Daoy (cell line): ENCODE measurements at places on chromosomes 1 and 21. TPM values are rescaled to one million over a fixed set of nuclear protein-coding genes. Genes with fewer than 3 reads are reported as not detected.

DNA sequence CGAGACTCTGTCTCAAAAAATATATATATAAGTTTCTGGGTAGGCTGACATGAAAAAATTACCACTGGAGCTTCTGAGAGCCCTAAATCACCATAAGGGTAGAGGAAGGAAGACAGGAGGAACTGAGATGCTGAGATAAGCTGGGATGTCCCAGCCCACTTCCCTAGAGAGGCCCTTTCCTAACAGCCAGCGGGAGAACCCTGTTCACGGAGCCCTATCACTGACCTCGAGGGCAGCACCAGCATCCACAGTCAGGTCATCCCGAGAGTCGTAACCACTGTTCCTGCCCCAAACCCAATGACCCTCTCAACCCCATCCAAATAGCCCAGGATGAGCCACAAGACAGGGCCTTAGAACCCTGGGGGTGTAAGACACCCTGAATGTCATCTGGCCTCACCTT is 77.5 kb downstream of the CD34 start:
- no peak for DNase-seq

GRCh38 chr1:160376525-160377131 is 9.8 kb downstream of the NHLH1 start:
- DNase-seq = peak; percentile 71

- peak; percentile 25 for DNase-seq
Observed at GRCh38 chr1:16375521-16376340, 8.7 kb downstream of the SZRD1 start.

DNA sequence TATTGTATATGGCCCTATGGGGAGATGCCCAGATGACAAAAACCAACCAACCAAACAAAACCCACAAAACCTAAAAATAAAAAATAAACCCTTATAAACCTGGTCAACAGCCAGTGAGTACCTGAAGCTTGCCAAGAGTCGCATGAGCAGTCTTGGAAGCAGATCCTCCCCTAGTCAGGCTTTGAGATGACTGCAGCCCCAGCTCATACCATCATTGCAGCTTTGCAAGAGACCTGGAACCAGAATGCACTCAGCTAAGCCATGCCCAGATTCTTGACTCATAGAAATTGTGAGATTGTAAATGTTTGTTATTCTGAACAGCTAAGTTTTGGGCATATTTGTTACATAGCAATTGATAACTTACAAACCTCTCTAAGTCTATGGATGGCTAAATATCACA is 326.8 kb downstream of the HLX start:
- no peak for DNase-seq

The EVI5 gene
- total RNA-seq = 18.9 and 19.2 TPM in 2 replicates

The MYBPH gene
- not detected in 2 replicates for total RNA-seq
